ENCODE measurements at places on chromosomes 6 and 20.
A peak's percentile ranks its signal among the peaks of the same experiment; 100 is the strongest.

GRCh38 chr20:62791301-62792181 is 4.7 kb upstream of the MRGBP start:
- peak; percentile 78 for DNase-seq

DNA sequence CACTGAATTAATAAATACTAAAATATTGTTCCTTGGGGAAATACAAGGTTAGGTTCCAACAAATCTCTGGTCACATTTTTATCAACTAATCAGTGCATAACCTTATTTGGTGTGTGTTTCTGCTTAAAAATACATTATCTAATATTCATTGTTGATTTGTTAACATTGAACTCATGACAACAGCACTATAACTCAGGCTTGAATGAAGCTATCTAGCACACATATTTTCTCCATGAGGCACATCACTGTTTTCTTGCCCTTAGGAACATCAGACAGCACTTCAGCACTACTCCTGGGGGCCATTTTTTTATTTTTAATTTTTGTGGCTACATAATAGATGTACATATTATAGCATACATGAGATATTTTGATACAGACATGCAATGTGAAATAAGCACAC is 277.2 kb upstream of the NT5E start:
- no peak for DNase-seq

DNA sequence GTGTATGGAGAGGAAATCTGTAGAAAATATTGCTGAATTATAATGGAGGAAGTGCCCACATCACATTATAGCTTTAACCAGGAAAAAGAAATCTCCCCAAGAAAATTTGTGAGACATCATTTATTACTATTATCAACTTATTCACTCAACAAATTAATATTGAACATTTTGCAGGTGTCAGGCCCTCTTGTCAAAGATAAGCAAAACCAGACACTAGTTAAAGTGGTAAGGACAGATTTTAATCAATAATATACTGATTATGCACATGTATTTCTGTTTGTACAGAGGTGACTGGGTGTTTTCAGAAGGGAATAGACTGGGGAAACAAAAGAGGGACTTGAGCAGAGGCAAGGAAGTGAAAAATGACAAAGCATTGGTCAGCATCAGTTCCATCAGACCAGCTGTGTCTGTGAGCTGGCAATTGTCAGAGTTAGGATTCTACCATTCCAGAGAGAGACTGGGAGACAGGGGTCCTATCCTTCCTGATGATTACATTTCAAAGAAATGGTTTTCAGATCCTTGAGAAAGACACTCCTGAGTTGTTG is 519.2 kb downstream of the UTRN start:
- no peak for DNase-seq

DNA sequence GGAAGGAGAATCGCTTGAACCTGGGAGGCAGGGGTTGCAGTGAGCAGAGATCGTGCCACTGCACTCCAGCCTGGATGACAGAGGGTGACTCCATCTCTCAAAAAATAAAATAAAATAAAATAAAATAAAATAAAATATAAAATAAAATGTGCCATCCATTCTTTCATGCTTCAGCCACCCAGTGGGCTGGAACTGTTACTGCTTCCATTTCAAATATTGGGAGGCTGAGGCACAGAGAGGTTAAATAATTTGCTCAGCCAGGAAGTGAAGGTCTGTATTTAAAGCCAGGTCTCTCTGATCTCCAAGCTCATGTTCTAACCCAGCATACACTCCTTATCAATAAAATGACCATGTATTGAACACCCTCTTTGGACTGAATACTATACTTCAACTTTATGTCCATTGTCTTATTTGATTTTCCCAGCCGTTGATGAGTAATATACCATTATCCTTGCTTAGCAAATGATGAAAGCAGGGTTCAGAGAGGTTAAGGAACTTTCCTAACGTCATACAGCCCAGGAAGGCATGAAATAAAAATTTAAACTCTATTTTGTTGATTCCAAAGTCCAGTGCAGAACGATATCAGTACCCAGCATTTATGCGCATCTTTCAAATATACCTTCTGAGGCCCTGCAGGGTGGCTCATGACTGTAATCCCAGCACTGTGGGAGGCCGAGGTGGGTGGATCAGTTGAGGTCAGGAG is 25.8 kb upstream of the SLC9A8 start:
- no peak for DNase-seq

GRCh38 chr6:63882208-63882607 is 246.6 kb downstream of the PHF3 start:
- DNase-seq: no peak

DNA sequence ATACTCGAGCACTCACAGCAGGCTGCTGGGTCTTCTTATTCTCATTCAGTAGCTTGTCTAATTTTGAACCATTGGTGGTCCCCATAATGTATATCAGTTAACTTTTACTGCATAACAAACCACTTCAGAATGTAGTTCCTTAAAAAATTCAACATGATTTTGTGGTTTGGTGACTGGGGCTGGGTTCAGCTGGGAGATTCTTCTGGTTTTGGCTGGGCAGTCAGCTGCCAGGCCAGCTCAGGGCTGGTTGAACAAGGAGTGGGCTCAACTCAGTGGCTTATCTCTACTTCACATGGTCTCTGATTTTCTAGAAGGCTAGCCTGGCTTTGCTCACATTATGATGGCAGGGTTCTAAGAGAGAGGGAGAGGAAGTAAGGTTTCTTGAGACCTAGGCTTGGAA is 292.4 kb upstream of the CHD6 start:
- DNase-seq: no peak

DNA sequence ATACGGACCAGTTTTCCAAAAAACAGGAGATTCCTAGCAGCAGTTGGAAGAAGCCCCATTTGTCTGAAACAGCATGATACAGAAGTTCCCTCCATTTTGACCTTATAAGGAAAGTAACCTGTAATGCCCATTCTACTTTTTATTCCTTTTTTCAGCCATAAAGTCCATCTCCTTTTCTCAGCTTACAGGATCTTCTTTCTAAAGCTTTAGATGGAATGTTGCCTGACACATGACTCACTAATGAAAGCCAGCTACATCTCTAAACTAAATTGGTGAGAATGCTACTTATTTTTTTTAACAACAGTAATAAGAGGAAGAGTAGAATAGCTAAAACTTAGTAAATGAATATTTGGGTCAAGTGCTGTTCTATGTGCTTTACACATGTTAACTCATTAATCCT is 234.1 kb downstream of the CDH26 start:
- DNase-seq: no peak

DNA sequence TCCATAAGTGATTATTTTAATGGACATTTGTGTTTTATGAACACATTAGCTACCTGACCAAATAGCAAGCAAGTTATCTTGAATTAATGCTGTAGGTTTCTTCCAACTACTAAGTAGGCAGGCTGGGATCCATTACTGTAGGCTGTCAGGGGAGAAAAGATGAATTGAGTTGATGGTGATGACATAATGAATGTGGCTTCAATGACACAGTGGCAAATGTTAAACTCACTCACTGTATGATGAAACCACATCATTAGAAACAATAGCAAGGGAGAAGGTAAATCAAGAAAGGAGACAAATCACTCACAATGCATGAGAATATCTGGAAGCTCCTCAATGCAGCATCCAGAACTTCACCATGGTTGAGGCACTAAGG is 529.7 kb upstream of the CITED2 start:
- no peak for DNase-seq

GRCh38 chr6:163965426-163966348 is 551.2 kb downstream of the QKI start:
- DNase-seq: no peak

- DNase-seq: no peak
Observed at GRCh38 chr6:90461383-90461782, 125.5 kb downstream of the MAP3K7 start.

DNA sequence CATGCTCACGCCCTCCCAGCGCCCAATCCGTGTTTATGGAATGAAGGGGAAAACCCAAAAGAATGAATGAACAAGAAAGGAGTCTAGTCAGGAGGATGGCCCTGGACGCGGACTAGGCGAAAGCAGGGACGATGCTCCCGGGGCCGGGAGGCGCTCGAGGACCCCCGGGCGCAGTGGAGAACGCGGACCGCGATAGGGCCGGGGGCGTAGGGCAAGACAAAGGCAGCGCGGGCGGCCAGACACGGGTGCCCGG is 758 bp downstream of the GCLC start:
- no peak for DNase-seq

DNA sequence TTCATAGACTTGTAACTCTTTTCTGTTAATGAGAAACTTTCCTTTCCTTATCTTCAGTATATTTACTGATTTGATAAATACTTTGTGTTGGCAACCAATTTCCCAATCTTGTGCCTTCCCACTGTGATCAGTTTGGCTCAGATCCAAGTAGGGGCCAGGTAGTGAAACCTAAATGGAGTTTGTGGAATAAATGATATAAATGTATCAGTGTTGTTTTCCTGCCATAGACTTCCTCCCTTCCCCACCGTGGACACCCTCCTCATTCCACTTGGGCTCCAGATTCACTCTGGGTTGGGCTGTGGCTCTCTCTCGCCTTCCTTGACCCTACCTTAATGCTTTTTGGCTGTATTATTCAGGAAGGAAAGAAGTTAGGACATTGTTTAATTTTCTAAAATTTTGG is 1.3 kb downstream of the ZKSCAN3 start:
- no peak for DNase-seq

- DNase-seq: no peak
Observed at GRCh38 chr6:123616942-123617341, 19.8 kb downstream of the TRDN start.

DNA sequence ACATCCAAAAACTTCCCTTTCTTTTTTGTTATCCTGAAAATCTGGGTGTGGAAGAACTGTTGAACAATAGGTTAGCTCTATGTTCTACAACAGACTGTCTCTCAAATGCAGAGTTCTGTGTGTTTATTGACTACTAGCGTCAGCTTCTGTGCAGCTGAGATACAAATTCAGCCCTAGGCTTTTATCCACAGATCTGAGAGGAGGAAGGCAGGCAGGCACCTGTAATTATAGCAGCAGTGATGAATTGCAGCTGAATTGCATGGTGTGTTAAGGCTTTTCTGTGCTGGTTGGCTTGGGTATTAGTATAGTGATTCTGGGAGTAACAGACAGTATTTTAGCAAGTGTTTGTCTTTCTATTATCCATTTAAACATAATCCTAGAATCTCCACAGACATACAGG is 24.4 kb downstream of the GRIK2 start:
- no peak for DNase-seq

GRCh38 chr6:106103728-106104109 is 17.6 kb downstream of the PRDM1 start:
- DNase-seq: peak; percentile 23

- DNase-seq: no peak
Observed at GRCh38 chr6:134093007-134093573, 40.7 kb upstream of the SLC2A12 start.

- no peak for DNase-seq
Observed at GRCh38 chr6:98529364-98529763, 305.0 kb upstream of the POU3F2 start.

DNA sequence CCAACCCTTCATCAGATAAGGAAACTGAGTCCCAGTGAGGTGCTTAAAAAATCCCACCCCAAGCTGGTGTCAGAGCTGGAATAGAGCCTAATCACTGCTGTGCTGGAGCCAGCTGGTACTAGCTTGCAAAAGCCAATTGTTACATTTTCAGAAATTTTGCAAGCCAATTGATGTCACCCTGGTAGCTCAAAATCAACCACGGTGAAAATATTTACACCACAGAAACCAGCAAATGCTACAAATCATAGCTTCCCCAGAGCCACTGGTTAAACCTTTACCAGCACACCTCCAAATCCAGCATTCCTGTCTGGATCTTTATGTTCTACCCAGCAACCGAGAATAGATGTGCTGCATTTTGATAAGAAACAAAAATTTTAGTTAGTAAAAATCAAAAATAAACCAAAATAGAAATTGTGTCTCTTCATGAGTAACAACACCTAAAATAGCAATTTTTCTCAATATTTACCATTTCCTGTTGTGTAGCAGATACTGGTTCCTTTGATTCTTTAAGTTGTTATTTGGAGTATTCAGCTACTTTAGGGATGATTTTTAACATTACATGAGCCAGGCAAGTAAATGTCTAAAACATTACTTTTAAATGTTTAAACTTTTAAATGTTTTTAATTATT is 7.2 kb upstream of the LCA5 start:
- no peak for DNase-seq

GRCh38 chr20:62744741-62745191 is 36.1 kb downstream of the NTSR1 start:
- DNase-seq: no peak

GRCh38 chr6:137868721-137869548 is 1.9 kb downstream of the TNFAIP3 start:
- no peak for DNase-seq

DNA sequence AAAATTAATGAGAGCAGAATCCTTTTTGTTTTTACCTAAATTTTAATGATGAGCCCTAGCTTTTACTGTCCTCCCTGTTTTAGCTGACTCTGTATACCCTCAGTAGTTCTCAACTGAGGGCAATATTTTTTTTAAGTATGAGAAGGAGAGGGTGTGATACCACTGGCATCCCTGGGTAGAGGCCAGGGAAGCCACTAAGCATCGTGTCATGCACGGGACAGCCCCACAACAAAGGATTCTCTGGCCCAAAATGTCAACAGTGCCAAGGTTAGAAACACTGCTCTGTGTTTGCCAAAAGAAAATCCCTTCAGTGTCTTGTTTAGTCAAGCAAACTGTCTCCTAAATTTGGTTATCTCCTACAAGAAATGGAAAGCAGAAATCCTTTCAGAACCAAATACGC is 210.4 kb downstream of the KCNQ5 start:
- DNase-seq: no peak

GRCh38 chr6:116251568-116252384 is 2.1 kb downstream of the TSPYL4 start:
- no peak for DNase-seq

GRCh38 chr6:24477070-24477469 is 12.3 kb downstream of the GPLD1 start:
- DNase-seq: no peak

DNA sequence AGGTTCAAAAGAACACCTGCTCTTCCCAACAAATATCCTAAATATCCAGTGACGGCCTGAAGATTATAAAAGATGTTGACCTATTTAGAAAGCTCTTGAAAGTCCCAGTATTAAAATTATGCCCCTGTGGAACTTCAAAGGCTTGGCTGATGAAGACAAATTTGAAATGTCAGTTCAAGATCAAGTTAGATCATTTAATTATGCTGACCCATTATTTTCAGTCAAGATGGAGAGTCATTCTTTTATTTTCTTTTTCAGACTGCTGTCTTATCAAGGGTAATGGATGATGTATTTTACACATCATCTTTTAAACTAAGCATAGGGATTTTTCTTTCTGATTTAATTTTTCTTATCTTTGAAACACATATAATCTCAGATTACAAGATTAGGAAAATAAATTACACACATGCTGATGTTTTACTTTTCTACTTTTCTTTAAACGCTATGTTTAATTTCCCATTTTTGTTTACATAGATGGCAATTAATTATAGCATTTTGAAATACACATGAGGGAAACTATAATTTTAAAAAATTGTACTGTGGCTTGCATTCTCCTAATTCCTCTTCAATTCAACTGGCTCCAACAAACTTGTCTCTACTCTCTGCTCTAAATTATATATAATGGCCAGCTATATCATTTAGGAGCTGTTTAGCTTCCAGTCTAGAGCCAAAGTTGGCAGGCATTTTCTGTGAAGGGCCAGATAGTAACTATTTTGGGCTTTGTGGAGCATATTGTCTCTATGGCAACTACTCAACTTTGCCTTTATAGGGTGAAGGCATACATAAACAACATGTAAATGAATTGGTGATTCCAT is 123.7 kb downstream of the RCAN2 start:
- DNase-seq: no peak

GRCh38 chr6:28953585-28954258 is 29.9 kb upstream of the TRIM27 start:
- DNase-seq: no peak

GRCh38 chr6:150932996-150933395 is 67.5 kb downstream of the MTHFD1L start:
- DNase-seq: no peak

Data from LNCaP clone FGC (cell line).